H1 (cell line): ENCODE measurements at places on chromosomes 1 and 21.

DNA sequence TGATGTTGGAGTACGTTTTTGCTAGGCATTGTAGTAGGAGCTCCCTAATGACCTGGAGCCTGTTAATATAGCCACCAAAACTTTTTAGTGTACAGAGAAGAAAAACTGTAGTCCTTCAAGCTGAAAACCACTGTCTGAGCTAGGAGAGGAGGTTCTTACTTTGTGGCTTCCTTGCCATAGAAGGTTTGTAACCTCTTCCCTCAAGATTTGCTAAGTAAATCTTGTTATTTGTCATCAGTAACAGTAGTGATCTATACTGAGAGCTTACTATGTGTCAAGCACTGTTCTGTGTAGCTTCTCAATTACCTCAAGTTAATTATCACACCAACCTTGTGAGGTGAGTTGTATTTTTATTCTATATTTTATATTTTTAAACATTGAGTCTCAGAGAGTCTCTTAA lies 21.2 kb upstream of the LRRC8C start:
- H3K4me1 ChIP-seq: no peaks in the 10 kb centered on the region
- H3K4me3 ChIP-seq: no peak overlapping the region
- H3K27ac ChIP-seq: no peak overlapping the region
- H3K27me3 ChIP-seq: no peaks in the 10 kb centered on the region
- DNase-seq: no peak

DNA sequence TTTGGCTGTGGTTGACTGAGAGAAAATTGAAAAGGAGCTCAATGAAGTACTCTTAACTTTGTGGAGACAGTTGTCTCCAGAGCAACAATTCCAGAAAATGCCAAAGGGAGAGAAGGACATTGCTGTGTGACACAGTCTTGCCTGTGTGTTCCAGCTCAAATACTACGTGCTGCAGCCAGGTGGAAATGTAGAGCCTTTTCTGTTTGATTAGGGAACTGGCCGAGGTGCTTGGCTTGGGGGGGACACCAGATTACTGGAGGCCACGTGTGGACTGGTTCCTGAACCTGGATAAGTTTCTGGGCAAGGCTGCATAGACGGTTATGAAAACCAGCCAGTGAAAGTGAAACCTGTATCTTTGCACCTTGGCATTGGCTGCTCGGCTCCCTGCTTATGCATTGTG lies 217.9 kb downstream of the CTH start:
- H3K4me1 ChIP-seq: no peaks in the 10 kb centered on the region
- no peaks in the 10 kb centered on the region for H3K27me3 ChIP-seq
- DNase-seq: no peak
- H3K4me3 ChIP-seq: no peak overlapping the region

DNA sequence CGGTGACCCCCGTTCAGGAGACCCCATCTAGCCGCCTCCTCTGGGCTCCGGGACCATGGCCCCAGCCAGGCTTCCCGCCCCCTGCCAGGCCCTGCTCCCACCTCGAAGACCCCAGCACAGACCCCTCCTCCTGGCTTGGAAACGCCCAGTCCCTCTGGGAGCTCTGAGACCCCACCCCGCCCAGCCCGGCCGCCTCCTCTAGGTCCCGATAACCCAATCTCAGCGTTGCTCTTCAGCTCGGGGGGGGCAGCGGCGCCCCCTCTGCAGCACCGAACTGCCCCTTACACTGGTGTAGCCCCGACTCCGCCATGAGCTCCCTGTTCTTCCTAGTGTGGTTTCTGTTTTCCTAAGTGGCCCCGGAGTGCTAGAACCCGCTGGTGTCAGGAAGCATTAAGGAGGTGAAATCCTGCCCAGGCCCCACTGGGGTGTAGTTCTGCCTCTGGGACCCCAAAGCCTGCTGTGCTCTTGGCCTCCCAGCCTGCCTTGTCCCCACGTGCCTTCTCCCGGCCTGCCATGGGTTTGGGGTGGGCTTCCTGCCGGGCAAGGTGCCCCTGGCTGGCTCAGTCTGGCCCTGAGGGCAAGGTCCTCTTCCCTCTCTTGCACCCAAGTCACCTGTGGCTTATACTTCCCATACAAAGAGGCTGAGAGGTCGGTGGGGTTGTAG lies 10.7 kb upstream of the MMEL1 start:
- H3K4me1 ChIP-seq: peaks cover 13% of the 10 kb centered on the region; the same call in 1 of the 2 replicates
- H3K27ac ChIP-seq: no peak overlapping the region
- no peaks in the 10 kb centered on the region for H3K36me3 ChIP-seq

GRCh38 chr21:41769111-41769510 lies 2.3 kb upstream of the RIPK4 start:
- H3K4me1 ChIP-seq: peaks cover 12% of the 10 kb centered on the region
- peaks cover 81% of the 10 kb centered on the region for H3K27me3 ChIP-seq
- DNase-seq: no peak
- no peak overlapping the region for H3K27ac ChIP-seq

DNA sequence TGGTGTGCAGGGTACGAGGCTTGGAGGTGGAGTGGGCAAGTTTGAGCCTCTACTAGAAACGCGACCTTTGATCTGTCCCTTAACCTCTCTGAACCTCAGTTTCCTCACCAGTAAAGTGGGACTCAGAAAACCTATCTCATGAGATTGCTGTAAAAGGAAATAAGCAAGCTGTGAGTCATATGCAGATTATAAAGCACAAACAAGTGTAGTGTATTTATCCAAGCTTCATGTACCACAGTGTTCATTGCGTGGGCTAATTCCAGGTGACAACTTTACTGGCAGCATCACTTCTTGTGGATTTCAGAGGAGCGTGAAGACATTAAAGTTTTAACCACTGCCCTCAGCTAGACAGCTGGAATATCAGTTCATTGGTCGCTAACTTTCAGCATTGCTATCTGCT lies 44.4 kb downstream of the ZNF697 start:
- H3K4me1 ChIP-seq: no peaks in the 10 kb centered on the region
- H3K27me3 ChIP-seq: no peaks in the 10 kb centered on the region
- DNase-seq: no peak
- no peak overlapping the region for H3K27ac ChIP-seq

DNA sequence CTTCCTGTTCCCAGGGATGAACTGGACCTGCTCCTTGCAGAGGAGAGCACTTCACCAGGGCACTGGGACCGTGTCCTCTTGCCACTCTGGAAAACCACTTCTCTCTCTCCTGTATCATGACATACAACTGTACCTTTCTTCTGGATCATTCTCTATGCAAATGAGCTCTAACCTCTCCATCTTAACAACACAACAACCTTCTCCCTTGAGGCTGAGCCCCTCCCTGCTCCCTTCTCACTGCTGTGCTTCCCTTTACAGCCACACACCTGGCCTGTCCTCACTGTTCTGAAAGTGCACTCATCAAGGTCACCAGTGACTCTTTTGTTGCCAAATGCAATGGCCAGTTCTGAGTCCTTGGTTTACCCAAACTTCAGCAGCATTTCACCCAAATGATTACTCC lies 54.5 kb upstream of the MRPS6 start:
- no peaks in the 10 kb centered on the region for H3K4me1 ChIP-seq
- H3K36me3 ChIP-seq: no peaks in the 10 kb centered on the region
- H3K27ac ChIP-seq: no peak overlapping the region
- no peak for DNase-seq
- no peak overlapping the region for H3K4me3 ChIP-seq

DNA sequence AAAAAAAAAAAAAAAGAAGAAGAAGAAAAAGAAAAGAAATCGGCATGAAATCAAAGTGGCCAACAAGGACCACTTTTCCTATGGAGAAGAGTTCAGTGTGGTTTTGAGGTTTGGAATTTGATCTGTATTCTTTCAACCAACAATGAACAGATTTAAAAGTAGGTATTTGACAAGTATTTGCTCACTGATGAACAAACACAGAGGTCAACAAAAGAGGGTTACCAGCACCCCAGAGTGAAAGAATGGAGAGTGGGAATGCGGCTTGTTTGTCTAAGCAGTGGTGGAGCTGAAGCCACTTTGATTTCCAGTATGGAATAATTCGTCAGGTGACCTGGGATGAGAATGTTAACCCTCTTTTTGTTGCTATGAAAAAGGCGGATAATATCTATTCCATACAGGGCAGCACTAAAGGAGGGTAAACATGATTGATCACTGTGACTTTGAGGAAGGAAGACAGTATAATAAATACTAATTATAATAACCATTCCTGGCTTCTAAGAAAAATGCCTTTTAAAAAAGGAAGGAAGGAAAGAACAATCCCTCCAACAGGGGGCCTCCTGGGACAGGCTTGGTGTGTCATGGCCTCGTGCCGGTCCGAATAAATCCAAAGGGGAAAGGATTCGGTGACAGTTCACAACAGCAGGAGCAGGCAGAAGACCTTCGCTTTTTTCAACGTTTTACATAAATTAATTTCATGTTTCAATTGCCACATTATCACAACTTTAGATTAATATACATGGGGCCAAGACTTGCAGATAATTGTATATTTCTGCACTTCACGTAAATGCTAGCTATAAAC lies 37.2 kb upstream of the SIM2 start:
- no peak overlapping the region for H3K4me3 ChIP-seq
- no peaks in the 10 kb centered on the region for H3K36me3 ChIP-seq
- H3K4me1 ChIP-seq: no peaks in the 10 kb centered on the region

- H3K36me3 ChIP-seq: no peaks in the 10 kb centered on the region
- no peak for DNase-seq
- no peaks in the 10 kb centered on the region for H3K4me1 ChIP-seq
- no peaks in the 10 kb centered on the region for H3K27me3 ChIP-seq
Measured at GRCh38 chr1:24728982-24729381, 16.3 kb upstream of the CLIC4 start.

DNA sequence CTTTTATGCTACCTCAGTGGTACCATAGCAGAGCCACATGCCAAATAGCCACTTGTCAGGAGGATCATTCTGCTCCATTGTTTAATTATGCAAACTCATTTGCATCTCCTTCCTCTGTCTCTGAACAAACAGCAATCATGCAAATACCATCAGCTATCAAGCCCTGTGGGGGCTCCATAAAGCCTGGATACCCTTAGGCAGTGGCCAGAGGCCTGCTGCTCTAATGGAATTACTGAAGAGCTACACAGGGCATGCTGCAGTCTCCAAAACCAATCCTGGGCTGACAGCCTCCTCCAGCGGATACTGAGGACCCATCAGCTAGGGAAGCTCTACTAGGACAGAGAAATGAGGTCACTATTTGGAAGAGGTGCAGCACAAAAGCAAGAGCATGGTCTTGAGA lies 376.3 kb downstream of the KCNH1 start:
- no peaks in the 10 kb centered on the region for H3K27me3 ChIP-seq
- no peak for DNase-seq
- H3K36me3 ChIP-seq: no peaks in the 10 kb centered on the region
- no peak overlapping the region for H3K4me3 ChIP-seq
- H3K27ac ChIP-seq: no peak overlapping the region
- H3K4me1 ChIP-seq: peaks cover 9% of the 10 kb centered on the region

DNA sequence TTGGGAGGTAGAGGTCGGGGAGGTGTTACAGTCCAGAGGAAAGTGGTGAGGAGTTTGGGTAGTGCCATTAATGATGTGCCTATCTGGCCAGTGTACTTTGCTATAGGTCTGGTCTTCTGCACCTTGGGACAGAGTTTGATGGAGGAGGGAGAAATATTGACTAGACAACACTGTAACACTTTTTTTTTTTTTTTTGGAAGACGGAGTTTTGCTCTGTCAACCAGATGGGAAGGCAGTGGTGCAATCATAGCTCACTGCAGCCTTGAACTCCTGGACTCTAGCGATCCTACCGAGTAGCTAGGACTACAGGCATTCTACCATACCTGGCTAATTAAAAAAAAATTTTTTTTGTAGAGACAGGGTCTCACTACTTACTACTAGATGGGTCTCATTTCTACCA lies 1.9 kb downstream of the SCP2 start:
- no peaks in the 10 kb centered on the region for H3K4me1 ChIP-seq
- no peak overlapping the region for H3K27ac ChIP-seq
- H3K36me3 ChIP-seq: no peaks in the 10 kb centered on the region
- H3K27me3 ChIP-seq: peaks cover 30% of the 10 kb centered on the region
- no peak for DNase-seq

- no peaks in the 10 kb centered on the region for H3K36me3 ChIP-seq
- H3K27me3 ChIP-seq: no peaks in the 10 kb centered on the region
- peaks cover 26% of the 10 kb centered on the region for H3K4me1 ChIP-seq
- no peak overlapping the region for H3K27ac ChIP-seq
Measured at GRCh38 chr1:54360165-54361005, 45.8 kb downstream of the SSBP3 start.

GRCh38 chr1:215119056-215119455 lies 36.5 kb downstream of the KCNK2 start:
- H3K4me1 ChIP-seq: no peaks in the 10 kb centered on the region
- H3K27me3 ChIP-seq: no peaks in the 10 kb centered on the region
- no peak overlapping the region for H3K27ac ChIP-seq
- H3K36me3 ChIP-seq: no peaks in the 10 kb centered on the region
- DNase-seq: no peak

- no peak for DNase-seq
- H3K36me3 ChIP-seq: no peaks in the 10 kb centered on the region
- no peak overlapping the region for H3K4me3 ChIP-seq
- H3K4me1 ChIP-seq: no peaks in the 10 kb centered on the region
- no peaks in the 10 kb centered on the region for H3K27me3 ChIP-seq
- H3K27ac ChIP-seq: no peak overlapping the region
Measured at GRCh38 chr1:119027759-119028158, 39.6 kb upstream of the TBX15 start.

- no peak for DNase-seq
- H3K4me1 ChIP-seq: no peaks in the 10 kb centered on the region; the same call in 1 of the 2 replicates
- no peak overlapping the region for H3K27ac ChIP-seq
- no peaks in the 10 kb centered on the region for H3K27me3 ChIP-seq
- H3K36me3 ChIP-seq: peaks cover 2% of the 10 kb centered on the region; the same call in 1 of the 2 replicates
- H3K4me3 ChIP-seq: no peak overlapping the region
Measured at GRCh38 chr1:155938220-155938627, 3.2 kb upstream of the RXFP4 start.

GRCh38 chr1:67482733-67483482 lies 52.7 kb upstream of the SERBP1 start:
- DNase-seq: no peak
- H3K27ac ChIP-seq: no peak overlapping the region
- no peak overlapping the region for H3K4me3 ChIP-seq
- H3K36me3 ChIP-seq: no peaks in the 10 kb centered on the region
- peaks cover 6% of the 10 kb centered on the region for H3K4me1 ChIP-seq
- H3K27me3 ChIP-seq: no peaks in the 10 kb centered on the region

GRCh38 chr21:24671901-24672300 lies 935.4 kb downstream of the MRPL39 start:
- H3K27ac ChIP-seq: no peak overlapping the region
- no peak for DNase-seq
- no peaks in the 10 kb centered on the region for H3K4me1 ChIP-seq
- H3K4me3 ChIP-seq: no peak overlapping the region
